ENCODE measurements at places on chromosomes 4 and X. TPM values are rescaled to one million over a fixed set of nuclear protein-coding genes. Genes with fewer than 3 reads are reported as not detected.

The TBX22 gene
- total RNA-seq, result not detected

The HAND2 gene
- total RNA-seq, result 31.3 TPM

The CT45A3 gene
- not detected for total RNA-seq

The FAAH2 gene
- total RNA-seq, result not detected

The NSUN7 gene
- total RNA-seq, result not detected

The CXCR3 gene
- not detected for total RNA-seq

The CTAG1A gene
- total RNA-seq, result not detected

The FAM50A gene
- total RNA-seq, result 39.0 TPM

The FDCSP gene
- not detected for total RNA-seq

Measured in fibroblast of the aortic adventitia (primary cell).